ENCODE measurements at places on chromosomes 6 and 20. TPM values are rescaled to one million over a fixed set of nuclear protein-coding genes. Genes with fewer than 3 reads are reported as not detected.
A peak's percentile ranks its signal among the peaks of the same experiment; 100 is the strongest.

The BIRC7 gene
- total RNA-seq = not detected

The CST2 gene
- total RNA-seq = 5.6 TPM

The EPHA7 gene
- not detected for total RNA-seq

The OTOR gene
- not detected for total RNA-seq

- no peak overlapping the region for H3K4me3 ChIP-seq
- no peak overlapping the region for H3K27ac ChIP-seq
- H3K36me3 ChIP-seq = no peaks in the 10 kb centered on the region
- no peaks in the 10 kb centered on the region for H3K27me3 ChIP-seq
Observed at GRCh38 chr6:129648819-129649491, 61.0 kb downstream of the ARHGAP18 start.

DNA sequence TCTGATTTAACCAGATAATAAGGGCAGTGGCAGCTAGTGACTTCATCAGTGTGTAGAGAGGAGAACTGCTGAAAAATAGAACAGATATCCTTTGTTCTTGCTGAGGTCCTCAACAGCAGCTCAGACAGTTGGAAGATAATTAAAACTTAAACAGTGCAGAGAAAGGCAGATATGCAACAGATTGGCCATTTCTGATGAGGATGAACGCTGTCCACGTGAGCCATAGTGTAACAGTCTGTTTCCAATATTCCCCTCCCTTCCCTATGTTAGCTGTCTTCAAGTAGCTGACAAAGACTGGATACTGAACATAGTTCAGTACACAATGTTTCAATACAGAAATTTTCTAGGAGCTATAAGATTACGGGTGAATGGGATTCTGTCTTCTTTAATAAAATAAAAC, 291.4 kb downstream of the BTBD9 start:
- H3K36me3 ChIP-seq = no peaks in the 10 kb centered on the region
- H3K4me1 ChIP-seq = peaks cover 32% of the 10 kb centered on the region
- no peaks in the 10 kb centered on the region for H3K27me3 ChIP-seq
- DNase-seq = no peak

GRCh38 chr6:33847078-33847477, 43.3 kb upstream of the MLN start:
- H3K4me3 ChIP-seq = no peak overlapping the region
- no peak overlapping the region for H3K27ac ChIP-seq

- no peak overlapping the region for H3K4me3 ChIP-seq
- DNase-seq = no peak
- H3K27ac ChIP-seq = no peak overlapping the region
- no peaks in the 10 kb centered on the region for H3K27me3 ChIP-seq
- H3K36me3 ChIP-seq = no peaks in the 10 kb centered on the region
Observed at GRCh38 chr6:157223511-157223910, 99.8 kb downstream of the TMEM242 start.

- DNase-seq = no peak
- no peaks in the 10 kb centered on the region for H3K36me3 ChIP-seq
Observed at GRCh38 chr20:33784225-33784624, 26.9 kb upstream of the CHMP4B start.

- H3K27me3 ChIP-seq = no peaks in the 10 kb centered on the region
- H3K36me3 ChIP-seq = no peaks in the 10 kb centered on the region
- 0 out of 2 replicates have a peak overlapping the region, but pooled peaks have one; percentile 7 for H3K27ac ChIP-seq
- peaks cover 39% of the 10 kb centered on the region for H3K4me1 ChIP-seq
- DNase-seq = peak; percentile 50
Observed at GRCh38 chr20:34579979-34580940, 21.7 kb downstream of the MAP1LC3A start.

GRCh38 chr6:28683945-28684538, 158.4 kb downstream of the GPX5 start:
- H3K27ac ChIP-seq = no peak overlapping the region
- no peak overlapping the region for H3K4me3 ChIP-seq
- no peaks in the 10 kb centered on the region for H3K4me1 ChIP-seq
- peak; percentile 73 for DNase-seq
